Mesothelial cell of epicardium (in vitro differentiated cells): ENCODE measurements at places on chromosomes 7 and 10.

DNA sequence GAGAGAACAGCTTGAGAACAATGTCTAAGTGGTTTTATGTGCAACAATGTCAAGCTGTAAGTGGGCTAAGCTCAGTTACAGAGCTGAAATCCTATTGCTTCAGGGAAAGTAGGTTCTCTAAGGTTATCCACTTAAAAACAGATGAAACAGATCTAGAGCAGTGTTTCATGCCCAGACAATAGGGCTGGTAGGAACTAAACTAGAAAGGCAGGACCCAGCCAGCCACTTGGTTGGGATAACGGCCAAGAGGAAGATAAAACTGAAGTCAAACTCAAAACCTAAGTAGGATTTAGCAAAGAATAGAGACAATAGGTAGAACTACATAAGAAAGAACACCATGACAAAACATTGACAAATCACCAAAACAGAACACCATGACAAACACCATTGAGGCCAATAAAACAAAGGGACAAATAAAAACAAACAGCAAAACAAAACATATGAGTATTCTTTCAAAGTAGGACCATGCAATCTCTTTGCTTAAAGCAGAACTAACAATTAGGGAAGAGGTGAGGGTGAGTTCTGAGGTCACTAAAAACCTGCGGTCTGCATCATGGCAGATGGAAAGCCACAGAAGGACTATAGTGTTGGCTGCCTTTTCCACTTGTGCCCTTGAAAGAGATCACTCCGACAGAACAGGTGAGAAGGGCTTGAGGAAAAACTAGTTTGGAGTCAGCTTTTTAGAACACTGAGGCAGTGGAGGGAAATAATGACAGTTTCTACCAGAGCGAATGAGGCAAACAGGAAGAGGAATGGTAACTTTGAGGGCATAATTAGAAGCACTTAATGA is 81.0 kb downstream of the HGF start:
- H3K36me3 ChIP-seq, result no peaks in the 10 kb centered on the region
- H3K27me3 ChIP-seq, result no peaks in the 10 kb centered on the region
- H3K4me1 ChIP-seq, result peaks cover 51% of the 10 kb centered on the region
- H3K27ac ChIP-seq, result no peak overlapping the region

DNA sequence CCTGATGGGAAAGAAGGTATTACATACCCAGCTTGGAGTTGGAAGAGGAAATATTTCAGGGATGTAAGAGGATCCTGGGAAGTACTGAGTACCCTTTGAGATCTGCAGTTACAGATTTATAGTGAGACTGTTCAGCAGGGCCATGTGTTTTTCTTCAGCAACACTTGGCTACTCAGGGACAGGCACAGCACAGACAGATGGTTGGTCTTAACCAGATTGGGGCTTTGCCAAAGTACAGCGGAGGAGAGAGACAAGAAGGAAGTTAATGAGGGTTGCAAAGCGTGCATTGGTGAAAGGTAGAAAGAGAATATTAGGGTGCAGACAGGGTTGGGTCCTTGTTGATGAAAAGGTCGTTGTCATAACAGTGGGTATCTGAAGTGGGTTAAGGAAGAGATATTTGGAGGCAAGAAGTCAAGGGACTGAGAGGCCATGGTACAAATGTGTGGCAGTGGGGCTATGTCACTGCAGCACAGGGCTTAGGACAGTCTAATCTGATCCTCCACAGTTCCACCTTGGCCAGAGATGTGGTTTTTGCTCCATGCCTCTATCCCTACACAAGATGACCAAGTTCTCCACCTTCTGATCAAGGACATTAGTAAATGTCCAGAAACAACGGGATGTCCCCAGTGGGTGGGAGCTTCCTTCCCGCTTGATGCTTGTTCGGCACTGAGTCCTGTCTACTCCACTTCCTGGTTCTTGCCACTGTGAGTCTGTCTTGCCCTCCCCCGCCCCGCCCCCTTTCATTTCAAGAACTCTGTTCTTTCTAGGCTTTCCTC is 18.9 kb upstream of the DNAJC1 start:
- DNase-seq, result no peak
- no peaks in the 10 kb centered on the region for H3K27me3 ChIP-seq
- peak overlapping the region; percentile 76 for H3K27ac ChIP-seq
- H3K4me1 ChIP-seq, result peaks cover 13% of the 10 kb centered on the region
- no peak overlapping the region for H3K4me3 ChIP-seq

GRCh38 chr10:99364125-99364524 is 35.0 kb downstream of the CNNM1 start:
- H3K36me3 ChIP-seq, result no peaks in the 10 kb centered on the region
- no peak for DNase-seq
- H3K27ac ChIP-seq, result no peak overlapping the region
- no peak overlapping the region for H3K4me3 ChIP-seq
- H3K27me3 ChIP-seq, result peaks cover 29% of the 10 kb centered on the region
- peaks cover 4% of the 10 kb centered on the region for H3K4me1 ChIP-seq

DNA sequence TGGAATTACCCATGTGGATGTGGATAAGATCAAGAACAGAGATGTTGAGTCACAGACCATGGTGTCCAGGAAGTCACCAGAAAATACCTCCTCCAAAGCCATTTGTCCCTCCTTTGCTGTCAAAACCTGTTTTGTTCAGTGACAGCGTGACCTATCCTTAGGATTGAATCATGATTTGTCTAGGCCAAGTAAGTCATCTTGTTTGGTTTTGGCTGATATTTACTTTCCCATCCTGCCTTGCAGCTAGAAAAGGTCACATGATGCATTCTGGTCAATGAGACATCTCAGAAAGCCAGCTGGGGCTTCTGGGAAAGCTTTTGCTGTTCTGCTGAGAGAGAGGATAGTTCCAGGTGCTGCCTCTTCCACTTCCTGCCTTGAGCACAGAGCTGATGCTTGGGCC is 225.3 kb upstream of the ZMIZ1 start:
- H3K4me1 ChIP-seq, result peaks cover 7% of the 10 kb centered on the region
- no peak overlapping the region for H3K4me3 ChIP-seq
- H3K27ac ChIP-seq, result no peak overlapping the region

DNA sequence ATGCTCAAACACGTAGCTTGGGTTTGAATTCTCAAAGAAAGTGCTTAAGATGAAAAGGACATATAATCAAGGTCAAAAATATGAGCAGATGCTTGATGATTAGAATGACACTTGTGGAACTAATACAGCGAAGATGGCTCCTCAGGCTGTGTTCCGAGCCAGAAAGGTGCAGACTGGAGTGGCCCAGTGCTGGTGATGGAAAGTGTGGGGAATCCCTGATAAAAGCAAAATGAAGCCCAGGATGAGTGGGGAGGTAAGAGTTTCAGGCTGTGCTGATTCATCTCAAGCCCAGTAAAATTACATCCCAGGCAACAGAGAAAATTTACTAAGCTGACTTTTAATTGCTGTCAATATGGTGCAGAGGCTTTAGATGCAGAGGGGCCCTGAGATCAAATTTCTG is 77.8 kb upstream of the IKZF1 start:
- H3K4me1 ChIP-seq, result peaks cover 7% of the 10 kb centered on the region
- H3K27me3 ChIP-seq, result no peaks in the 10 kb centered on the region
- no peak overlapping the region for H3K4me3 ChIP-seq
- no peak for DNase-seq
- no peaks in the 10 kb centered on the region for H3K36me3 ChIP-seq

DNA sequence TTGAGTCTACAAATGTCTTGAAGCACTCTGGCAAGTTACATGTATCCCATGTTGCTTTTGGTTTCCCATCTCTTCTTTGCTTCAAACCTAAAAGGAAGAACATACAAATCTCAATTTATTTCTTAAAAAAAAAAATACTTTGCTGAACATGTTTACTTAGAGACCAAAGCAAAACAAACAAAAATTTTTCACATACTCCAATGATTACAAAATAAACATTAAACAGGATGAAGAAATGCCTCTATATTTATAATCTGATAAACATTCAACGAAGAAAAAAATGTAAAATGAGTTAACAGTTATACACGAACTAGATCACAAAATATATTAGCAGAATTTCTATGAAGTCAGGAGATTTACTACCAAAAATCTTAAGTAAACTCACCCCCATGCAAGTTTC is 31.3 kb downstream of the FAM204A start:
- H3K27ac ChIP-seq, result no peak overlapping the region
- peaks cover 34% of the 10 kb centered on the region for H3K36me3 ChIP-seq
- H3K4me3 ChIP-seq, result no peak overlapping the region
- H3K4me1 ChIP-seq, result peaks cover 55% of the 10 kb centered on the region
- H3K27me3 ChIP-seq, result peaks cover 8% of the 10 kb centered on the region
